ENCODE measurements at places on chromosomes 12 and 14.

DNA sequence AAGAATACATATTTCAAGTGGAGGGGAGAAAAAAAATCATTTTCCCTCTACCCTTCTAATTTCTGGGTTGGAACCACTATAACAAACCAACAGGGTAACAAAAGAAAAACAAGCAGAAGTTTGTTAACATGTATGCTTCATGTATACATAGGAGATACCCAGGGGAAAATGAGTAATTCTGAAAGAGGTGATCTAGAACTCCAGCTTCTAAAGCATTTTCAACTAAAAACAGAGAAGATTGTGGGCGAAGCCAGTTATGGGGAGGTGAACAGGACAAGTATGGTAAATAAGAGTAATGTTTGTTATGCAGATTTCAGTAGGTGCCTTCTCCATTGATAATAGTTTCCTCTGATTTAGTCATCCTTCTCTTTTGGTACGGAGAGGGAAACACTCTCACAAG, 16.7 kb downstream of the FNTB start:
- H3K27me3 ChIP-seq, result no peaks in the 10 kb centered on the region
- peaks cover 23% of the 10 kb centered on the region for H3K4me1 ChIP-seq
- peak; percentile 41 for ATAC-seq

DNA sequence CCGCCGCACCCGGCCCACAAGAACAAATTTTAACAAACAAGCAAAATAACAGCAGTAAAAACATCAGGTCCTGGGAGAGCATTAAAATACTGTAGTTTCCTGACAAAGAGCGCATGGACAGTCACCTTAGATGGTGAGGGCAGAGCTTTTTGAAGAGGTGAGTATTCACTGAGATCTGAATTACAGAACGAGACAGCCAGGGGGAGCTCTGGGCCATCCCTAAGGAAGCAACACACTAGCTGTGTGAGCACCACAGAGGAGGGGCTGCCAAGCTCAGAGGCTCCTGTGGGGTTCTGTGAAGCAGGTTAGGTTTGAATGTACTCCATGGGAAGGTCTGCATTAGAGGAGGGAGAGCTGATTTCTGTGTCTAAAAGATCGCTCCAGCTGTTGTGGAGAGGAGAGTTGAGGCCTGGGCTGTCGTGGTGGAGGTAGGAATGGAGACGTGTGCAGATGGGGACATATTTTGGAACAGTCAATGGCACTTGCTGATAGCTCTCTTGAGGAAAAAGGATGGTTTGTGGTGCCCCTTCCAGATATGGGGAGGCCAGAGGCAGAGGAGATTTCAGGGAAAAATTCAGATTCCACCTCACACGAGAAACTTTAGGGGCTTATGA, 72.9 kb downstream of the TRAFD1 start:
- H3K4me3 ChIP-seq, result no peak overlapping the region
- ATAC-seq, result peak; percentile 64
- no peaks in the 10 kb centered on the region for H3K27me3 ChIP-seq
- H3K36me3 ChIP-seq, result peaks cover 39% of the 10 kb centered on the region

DNA sequence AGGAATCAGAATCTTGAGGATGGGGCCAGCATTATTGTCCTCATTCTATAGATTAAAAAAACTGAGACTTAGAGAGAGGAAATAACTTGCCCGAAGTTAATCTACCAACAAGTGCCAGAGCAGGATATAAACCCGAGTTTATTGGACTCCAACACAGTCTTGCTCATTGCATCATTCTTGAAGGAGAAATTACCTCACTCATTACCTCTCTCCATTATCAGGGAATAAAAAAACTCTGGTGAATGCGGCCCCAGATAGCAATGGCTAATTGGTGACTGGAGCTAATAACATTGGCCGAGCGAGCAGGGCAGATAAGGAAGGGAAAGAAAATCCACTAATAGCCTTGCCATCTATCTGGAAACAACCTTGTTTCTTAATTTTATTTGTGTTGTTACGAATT, 24.7 kb upstream of the TMED10 start:
- H3K36me3 ChIP-seq, result no peaks in the 10 kb centered on the region
- ATAC-seq, result no peak
- H3K4me1 ChIP-seq, result peaks cover 7% of the 10 kb centered on the region
- H3K4me3 ChIP-seq, result no peak overlapping the region
- no peaks in the 10 kb centered on the region for H3K27me3 ChIP-seq

DNA sequence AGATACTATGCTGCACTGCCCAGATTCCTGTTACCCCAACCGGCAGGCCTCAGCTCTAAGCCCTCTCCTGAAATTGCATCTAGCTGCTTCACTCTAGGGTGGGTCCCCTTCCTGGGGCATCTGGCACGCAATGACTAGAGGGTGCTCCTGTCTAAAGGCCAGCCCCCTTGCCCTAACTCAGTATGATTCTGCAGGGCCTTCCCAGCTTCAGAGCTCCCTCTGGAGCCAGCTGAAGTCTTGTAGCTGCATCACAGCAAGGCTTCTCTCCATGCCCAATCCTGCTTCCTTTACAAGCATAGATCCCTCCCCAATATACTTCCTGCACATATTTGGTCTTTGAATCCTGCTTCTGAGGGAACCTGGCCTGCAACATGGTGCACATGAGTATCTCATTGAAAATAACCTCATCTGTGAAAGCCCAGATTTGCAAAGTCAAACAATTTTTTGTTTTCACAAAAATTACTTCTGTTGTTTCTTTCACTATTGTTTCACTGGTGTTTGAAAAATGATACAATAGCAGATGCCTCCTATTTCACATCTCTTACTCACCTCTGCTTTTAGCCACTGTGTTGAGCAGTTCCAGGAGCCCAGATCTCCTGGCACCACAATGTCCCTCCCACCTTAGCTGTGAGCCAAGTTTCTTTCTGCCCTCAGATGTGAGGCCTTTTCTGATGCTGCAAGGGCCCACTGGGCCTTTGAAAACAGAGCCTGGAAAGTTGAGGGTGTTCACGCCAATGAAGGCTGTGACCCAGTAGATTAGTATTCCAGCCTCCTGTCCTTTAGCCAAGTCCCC, 169.5 kb upstream of the EGLN3 start:
- H3K36me3 ChIP-seq, result no peaks in the 10 kb centered on the region
- no peak for ATAC-seq
- no peaks in the 10 kb centered on the region for H3K4me1 ChIP-seq

DNA sequence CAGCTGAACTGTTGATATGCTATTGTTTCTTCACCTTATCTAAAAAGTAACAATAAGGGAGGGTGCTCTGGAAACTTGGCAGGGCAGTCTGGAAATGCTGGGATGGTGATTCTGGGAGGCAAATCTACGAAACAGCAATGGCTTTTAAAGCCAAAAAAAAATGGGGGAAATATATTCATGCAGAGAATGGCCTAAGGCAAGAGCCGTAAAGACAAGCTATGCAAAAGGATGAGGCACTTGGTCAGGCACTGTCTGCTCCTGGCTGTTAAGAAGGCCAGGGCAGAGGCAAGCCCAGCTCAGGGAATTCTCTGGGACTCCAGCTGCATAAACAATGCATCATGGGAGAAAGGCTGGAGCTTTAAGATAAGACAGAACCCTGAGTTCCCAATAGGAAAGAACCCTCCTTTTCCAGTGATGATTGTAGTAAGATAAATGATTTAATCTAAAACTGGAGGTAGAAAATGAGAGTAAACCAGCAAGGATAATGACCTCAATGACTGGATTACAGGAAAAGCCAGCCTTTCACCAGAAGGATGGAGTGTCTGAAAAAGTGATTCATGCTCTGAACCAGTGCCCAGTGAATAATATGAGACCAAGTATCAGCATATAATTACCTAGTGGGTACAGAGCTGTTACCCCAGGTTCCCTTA, 46.0 kb downstream of the ITPR2 start:
- no peak for ATAC-seq
- peaks cover 37% of the 10 kb centered on the region for H3K36me3 ChIP-seq
- H3K4me1 ChIP-seq, result peaks cover 20% of the 10 kb centered on the region
- H3K27me3 ChIP-seq, result no peaks in the 10 kb centered on the region
- H3K27ac ChIP-seq, result no peak overlapping the region

- H3K27me3 ChIP-seq, result peaks cover 32% of the 10 kb centered on the region
- H3K4me3 ChIP-seq, result no peak overlapping the region
- no peak for ATAC-seq
Measured at GRCh38 chr14:69522026-69522425, 37.5 kb downstream of the PLEKHD1 start.

DNA sequence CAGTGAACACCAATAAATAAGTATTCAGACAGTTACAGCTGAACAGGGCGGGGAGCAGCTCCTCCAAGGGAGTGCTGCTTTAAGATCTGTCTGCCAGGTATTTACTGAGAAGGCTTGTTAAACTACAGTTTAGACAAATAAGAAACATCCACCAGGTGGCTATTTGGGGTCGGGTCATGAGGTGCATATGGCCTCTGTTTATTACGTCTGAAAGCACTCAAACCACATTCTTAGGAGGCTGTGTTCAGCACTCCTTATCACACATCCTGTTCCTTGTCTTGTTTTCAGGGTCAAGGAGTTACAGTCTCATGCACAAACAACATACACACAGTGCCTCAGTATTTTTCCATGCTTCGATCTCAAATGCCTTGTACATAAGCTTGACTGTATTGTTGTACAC, 78.8 kb downstream of the KCNMB4 start:
- no peaks in the 10 kb centered on the region for H3K36me3 ChIP-seq
- H3K4me1 ChIP-seq, result no peaks in the 10 kb centered on the region
- H3K4me3 ChIP-seq, result no peak overlapping the region
- no peak overlapping the region for H3K27ac ChIP-seq
- H3K27me3 ChIP-seq, result no peaks in the 10 kb centered on the region

- H3K4me1 ChIP-seq, result no peaks in the 10 kb centered on the region
- no peak overlapping the region for H3K27ac ChIP-seq
- peaks cover 38% of the 10 kb centered on the region for H3K27me3 ChIP-seq
Measured at GRCh38 chr12:76266797-76267196, 81.4 kb downstream of the BBS10 start.
